T1000 (cell line): ENCODE measurements at places on chromosomes 2 and 18.

DNA sequence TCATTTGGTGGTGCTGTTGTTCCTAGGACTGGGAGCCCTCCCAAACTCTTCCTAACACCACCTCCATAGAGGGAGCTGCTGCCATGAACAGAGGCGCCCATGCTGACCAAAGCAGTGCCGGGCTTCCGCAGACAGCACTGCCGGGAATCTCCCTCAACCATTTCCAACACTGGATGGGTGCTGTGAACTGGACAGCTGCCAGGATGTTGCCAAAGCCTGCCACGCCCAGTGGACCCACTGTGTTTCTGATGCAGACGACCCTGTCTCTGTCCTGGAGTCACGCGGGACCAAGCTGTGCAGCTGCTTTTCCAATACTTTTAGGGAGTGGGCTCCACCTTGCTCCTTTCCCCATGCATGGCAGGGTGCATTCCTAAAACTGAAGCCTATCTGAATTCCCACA is 16.9 kb upstream of the GNAL start:
- DNase-seq, result no peak

- DNase-seq, result no peak
Observed at GRCh38 chr2:212649646-212650045, 111.0 kb upstream of the ERBB4 start.

GRCh38 chr2:236712304-236712703 is 142.7 kb downstream of the ACKR3 start:
- no peak for DNase-seq

- DNase-seq, result no peak
Observed at GRCh38 chr2:218129458-218130135, 3.8 kb downstream of the CXCR2 start.

- no peak for DNase-seq
Observed at GRCh38 chr2:64204703-64205102, 60.5 kb upstream of the PELI1 start.

- no peak for DNase-seq
Observed at GRCh38 chr18:11368020-11368419, 218.7 kb upstream of the PIEZO2 start.

DNA sequence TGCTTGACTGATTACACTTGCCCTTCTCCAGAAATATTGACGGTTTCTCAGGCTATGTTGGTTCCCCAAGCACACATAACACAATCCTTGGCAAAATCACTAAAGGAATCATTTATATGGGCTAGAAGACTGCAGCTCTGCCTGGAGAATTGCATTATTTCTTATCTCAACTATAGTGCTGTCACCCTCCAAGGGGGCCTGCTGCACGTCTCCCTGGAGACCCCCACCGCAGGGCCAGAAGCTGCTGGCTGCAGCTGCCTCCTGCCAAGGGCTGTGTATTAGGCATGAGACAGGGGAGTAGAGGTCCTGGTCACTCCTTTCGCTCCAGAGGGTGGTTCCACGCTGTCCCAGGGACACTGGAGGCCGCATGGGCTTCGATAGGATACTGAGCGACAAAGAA is 76.6 kb downstream of the LRRC30 start:
- no peak for DNase-seq

- no peak for DNase-seq
Observed at GRCh38 chr2:19026261-19026660, 332.2 kb downstream of the OSR1 start.

- no peak for DNase-seq
Observed at GRCh38 chr2:220857368-220857767, 714.7 kb downstream of the EPHA4 start.

DNA sequence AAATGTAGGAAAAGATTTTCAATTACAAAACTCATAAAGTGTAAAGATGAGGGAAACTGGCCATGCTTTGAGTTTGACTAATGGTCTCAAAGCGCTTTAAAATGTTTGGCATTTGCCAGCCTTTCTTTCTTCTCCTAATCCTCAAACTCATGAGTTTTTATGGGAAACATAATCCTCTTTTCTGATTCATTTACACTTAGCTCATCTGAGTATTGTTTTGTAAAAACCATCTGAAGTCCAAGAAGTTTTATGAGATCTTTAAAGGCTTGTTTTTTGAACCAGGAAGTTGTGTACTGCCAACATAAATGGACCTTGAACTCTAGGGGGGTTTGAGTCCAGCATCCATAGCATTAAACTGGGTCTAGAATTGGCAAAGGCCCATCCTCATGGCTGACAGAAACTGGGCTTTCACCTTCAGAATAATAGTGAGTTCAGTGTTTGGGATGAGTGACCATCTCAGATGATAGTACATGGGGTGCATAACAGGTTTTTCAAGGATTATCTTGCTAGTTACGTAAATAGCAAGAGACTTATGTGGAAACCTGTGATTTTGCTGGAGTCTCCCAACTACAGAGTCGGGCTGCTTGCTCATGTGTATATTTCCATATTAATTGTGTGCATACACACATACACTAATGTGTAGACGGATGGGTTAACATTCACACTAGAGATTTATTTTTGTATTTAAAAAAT is 3.8 kb upstream of the LTBP1 start:
- no peak for DNase-seq

GRCh38 chr2:156380117-156380645 is 47.7 kb upstream of the NR4A2 start:
- DNase-seq, result no peak

DNA sequence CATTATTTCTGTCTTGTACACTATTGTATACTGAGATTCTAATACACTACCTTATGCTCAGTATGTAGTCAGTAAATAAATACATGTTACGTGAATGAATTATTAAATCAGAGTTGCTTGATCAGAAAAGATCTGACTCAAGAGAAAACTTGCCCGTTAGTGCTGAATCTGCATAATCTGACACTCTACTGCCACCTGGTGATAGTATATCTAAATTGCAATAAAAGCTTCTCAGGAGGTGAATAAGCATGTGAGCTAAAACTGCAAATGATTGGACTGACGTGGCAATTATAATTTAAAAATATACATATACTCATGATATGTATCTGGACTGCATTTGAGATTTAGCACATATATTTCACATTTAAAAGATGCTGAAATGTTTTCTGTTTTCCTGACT is 70.4 kb downstream of the KIAA1328 start:
- DNase-seq, result no peak

DNA sequence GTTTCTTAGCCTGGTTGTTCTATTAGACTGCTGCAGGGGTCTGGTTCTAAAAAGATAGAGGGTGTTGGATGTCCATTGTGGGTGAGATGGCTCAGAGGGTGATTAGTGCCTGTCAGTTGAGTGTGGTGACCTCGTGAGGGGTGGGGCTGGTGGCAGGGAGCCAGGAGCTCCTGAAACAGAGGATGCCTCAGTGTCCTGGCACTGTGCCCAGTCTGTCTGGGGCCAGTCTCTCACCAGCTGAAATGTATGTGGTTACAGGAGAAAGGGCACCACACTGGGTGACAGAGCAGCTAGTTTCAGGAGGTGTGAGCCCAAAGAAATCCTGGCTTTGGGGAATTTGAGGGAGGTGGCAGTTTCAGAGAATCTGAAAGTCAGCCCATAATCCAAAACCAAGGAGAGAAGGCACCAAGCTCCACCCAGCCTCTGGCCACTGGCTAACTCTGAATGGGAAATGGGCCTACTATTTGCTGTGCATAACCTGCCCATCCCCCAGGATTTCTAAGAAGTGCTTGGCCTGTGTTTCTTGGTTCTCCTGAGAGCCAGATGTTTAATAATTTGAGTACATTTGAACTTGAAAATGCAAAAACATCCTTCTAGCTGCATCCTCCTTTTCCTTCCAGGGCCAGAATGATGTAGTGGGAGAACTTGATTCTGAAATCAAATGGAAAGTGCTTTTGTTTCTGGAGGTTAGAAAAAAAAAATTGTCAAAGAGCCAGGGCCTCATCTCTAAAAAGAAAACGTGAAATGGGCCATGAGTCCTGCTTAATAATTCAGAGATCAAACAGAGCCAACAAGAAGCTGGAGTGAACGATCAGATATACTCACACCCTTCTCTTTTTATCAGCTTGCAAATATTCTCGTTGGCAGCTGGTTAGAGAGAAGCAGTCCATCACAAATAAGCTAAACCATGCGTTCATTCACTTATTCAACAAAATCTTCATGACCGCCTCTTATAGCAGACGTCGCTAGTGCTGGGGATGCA is 92.3 kb downstream of the B3GNT2 start:
- DNase-seq, result peak; percentile 45

- DNase-seq, result no peak
Observed at GRCh38 chr2:30707304-30707903, 99.8 kb downstream of the CAPN13 start.

DNA sequence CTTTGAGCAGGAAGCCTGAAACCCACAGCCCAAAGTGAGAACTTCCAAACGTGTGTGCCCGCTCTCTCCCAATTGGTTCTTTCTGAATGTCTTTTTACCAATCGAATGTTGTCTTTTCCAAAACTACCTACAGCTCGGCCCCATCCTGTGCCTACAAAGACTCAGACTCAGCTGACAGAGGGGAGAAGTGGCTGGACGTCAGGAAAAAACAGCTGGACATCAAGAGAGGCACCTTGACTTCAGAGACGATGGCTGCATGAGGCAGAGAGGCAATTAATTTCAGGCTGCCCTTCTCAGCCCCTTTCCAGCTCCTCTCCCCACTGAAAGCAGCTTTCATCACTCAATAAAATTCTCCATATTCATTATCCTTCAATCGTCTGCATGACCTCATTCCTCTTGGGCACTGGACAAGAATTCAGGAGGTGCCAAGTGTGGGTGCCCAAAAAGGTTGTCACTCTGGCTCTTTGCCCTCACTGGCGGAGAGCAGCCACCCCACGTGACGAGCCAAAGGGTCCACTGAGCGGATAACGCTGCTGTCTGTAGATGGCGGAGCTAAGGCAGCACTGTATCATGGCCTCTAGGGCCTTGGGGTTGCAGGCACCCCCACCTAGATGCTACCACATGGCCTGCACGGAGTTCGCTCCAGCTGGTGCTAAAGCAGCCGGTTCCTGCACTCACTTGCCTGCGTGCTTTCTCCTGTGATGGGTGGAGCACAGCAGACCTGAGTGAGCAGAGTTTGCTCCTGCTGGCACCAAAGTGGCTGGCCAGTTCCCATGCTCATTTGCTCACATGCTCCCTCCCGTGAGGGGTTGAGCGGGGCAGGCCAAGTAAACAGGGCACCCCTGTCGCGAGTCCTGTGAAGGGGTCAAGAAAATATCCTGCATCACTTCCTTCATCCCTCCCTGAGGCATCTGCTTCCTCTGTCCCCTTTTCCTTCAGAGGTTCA is 37.9 kb downstream of the FAM210A start:
- DNase-seq, result no peak

DNA sequence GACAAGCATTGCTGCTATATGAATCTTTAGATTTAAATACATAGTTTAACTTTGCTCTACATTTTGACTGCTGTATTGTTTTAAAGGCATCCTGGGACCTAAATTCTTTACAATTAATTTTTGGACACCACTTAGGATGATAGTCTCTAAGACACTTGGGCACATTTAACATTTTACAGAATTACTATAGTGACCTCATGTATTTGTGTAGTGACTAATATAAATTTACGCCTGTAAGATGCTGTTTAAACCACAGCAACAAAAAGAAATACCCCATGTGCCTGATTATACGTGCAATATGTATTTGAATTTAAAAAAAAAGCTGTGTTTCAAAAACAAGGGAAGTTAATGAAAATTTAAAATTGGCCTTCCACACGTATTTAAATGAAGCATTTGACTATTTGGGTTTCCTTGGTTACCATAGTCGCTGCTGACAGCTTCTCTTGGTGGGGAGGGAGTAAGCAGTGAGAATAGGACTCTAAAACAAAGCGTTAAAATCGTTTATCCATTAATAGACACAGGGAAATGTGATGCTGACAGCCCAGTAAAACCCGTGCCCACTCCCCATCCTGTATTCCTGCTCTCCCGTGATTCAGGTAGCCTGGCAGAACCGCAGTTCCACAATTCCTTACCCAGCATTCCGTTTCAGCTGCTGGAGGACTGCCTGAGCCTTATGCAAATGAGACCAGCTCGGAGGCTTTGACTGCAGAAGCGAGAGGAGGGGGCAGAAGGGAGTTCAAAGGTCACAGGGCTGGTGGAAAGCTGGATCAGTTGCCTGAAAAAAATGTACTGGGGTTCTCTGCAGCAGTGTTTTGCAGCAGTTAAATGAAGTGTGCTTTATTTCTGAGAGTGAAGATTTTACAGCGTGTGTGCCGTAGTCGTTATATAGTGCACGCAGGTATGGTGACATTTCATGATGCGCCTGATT is 104.3 kb downstream of the CSRNP3 start:
- DNase-seq, result no peak

DNA sequence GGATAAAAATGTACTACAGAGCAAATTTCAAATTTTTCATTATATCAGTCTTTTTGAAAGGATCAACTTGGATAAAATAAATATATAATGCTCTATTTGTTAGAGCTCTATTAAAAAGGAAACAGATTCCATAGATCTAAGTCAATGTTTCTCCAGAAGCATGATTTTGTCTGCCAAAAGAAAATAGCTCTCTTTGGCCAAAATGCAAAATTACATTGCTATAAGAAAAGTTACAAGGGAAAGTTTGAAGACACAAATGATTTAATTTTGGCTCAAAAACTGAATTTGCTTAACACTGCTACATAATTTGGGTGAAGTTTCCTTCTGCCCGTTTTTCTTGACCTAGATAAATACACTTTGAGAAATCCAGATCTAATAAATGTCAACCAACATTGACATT is 15.7 kb downstream of the C2orf69 start:
- no peak for DNase-seq

GRCh38 chr2:176733698-176734430 is 464.6 kb downstream of the MTX2 start:
- DNase-seq, result no peak

DNA sequence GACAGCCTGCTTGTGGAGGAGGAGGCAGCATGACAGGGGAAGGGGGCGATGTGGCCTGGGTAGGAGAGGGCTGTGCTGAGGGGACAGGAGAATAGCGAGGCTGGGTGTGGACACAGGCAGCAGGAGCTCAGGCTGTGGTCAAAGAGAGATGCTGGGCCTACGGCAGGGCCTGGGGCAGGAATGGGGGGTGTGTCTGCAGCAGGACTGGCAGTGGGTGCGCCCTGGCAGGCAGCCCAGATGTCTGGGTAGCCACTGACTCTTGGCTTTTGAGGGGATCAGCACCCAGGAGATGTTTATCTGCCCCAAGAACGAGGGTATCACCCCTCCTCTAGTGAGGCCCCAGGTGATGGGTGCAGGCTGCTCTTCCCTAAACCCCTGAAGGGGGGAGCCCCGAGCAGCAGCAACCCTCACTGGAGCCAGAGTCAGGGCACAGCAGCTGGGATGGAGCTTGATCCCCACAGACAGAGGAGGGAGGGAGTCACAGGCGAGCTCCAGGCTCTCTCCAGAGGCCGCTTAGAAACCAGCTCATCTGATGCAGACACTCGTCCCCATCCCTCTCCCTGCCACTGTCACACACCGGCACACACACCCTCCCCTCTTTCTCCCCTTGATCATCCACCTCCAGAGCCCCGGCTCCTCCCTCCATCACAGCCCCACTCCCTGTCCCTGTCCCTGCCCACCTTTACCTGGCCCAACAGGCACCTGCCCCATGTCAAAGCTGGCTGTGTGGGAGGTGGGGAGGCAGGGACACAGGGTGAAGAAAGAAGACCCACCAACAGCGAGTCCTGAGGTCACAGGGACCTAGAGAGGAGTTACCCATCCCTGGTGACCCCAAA is 29.8 kb upstream of the TNS1 start:
- no peak for DNase-seq
